Activated T-cell treated with anti-CD3 and anti-CD28 coated beads for 24 hours (primary cell): ENCODE measurements at places on chromosomes 2 and 18.

DNA sequence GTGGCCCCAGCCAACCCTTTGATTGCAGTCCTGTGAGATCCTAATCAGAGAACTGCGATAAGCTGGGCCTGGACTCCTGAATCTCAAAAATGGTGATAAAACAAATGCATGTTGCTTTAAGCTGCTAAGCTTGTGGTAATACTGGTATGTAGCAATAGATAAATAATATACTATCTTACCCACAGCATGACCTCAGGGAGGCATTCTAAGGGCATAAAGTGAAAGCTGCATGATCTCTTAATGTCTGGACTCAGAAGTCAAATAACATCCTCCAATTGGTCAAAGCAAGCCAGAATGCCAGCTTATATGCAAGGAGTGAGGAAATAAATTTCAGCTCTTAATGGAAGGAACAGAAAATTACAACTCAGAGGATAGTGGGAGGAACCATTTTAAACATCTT, 246.1 kb downstream of the FSIP2 start:
- DNase-seq: no peak

DNA sequence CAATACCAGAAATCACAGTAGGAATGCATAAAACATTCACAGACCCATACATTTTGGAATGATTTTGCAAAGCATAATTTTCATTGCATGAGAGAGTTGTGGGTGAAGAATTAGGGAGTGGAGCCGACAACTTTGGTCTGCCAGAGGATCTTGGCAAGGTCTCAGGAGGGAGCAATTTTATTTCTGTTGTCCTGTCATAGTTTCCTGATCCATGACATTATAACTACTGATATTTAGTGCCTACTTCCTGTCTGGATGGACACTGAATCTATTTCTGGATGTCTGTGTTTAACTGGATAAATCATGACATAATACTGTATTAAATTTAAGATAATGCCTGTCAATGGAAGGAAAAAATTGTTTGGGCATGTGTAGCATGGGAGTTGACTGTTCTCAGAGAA, 2.4 kb downstream of the ITGA4 start:
- DNase-seq: no peak

DNA sequence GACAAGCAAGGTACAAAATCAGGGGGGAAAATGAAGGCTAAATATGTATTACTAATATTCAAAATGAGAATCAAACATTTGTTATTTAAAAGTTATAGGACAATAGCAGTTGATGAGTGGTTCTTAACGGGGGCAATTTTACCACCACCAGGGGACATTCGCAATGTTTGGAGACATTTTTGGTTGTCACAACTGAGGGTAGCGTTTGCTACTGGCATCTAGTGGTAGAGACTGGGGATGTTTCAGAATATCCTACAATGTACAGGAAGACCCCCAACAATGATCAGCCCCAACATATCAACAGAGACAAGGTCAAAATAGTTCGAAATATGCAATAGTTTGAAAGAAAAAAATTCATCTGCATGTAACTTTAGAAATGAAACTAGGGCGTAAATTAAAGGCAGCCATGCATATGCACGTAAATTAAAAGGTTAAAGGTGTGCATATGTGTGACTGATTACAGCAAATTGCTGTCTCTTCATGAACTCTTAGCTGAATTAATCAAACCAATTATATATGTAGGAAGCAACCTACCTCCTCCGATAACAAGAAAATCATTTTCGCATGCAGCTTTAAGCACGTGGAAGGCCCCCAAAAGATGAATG, 61.2 kb upstream of the CUL3 start:
- DNase-seq: no peak

GRCh38 chr2:126707941-126708340, 52.0 kb downstream of the GYPC start:
- DNase-seq: no peak

- no peak for DNase-seq
Measured at GRCh38 chr2:170277951-170278350, 100.0 kb downstream of the MYO3B start.

DNA sequence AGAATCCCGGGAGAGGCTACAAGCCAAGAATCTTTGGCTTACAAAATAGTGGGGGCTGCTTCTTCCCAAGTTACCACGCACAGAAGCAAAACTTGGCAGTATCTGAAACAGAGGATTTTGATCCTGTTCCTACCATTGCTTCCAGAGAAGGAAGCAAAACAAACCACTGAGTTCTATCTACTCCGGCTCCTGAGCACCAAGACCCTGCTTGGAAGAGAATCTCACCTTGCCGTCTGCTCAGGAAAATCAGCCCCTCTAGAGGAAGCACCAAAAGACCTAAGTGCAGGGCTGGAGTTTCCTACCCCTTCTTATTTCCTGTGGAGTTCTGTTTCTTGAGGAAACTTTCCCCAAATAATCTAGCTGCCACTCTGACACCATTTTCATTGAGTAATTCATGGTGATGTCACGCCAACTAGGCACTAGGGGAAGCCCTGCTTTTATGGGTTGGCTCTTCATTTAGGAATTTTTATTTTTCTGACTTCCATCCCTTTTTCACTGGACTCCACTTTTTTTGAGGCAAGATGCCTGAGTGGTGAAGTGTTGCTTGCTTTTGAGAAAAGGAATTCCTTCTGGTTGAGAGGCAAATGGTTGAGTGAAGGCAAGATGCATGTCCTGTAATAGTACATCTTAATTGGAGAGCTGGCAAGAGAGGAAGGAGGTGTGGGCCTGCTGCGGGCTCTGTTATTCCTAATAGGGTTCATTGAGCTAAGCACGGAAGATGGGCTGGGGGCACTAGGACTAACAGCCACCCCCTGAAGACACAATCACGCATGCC, 36.8 kb upstream of the EML4 start:
- no peak for DNase-seq

GRCh38 chr18:8303151-8303755, 306.0 kb upstream of the RAB12 start:
- DNase-seq: no peak

DNA sequence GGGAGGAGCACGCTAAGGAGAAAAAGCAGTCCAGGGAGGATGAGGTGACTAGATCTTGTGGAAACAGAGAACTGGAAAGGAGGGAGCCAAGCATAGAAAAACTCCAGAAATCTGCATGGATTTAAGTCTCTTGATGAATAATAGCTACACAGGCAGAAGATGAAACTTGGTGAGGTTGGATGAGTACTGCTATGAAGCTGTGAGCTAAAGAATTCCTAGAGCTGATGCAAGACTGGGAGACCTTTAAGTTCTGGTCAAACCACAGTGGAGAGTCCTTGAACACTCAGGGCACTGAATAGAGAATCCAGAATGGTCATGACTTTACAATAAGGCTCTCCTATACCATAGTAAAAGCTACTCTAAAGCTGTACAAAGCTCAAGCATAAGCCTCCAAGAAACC, 18.4 kb upstream of the PIEZO2 start:
- no peak for DNase-seq

- no peak for DNase-seq
Measured at GRCh38 chr18:55743736-55744135, 155.7 kb upstream of the TCF4 start.

DNA sequence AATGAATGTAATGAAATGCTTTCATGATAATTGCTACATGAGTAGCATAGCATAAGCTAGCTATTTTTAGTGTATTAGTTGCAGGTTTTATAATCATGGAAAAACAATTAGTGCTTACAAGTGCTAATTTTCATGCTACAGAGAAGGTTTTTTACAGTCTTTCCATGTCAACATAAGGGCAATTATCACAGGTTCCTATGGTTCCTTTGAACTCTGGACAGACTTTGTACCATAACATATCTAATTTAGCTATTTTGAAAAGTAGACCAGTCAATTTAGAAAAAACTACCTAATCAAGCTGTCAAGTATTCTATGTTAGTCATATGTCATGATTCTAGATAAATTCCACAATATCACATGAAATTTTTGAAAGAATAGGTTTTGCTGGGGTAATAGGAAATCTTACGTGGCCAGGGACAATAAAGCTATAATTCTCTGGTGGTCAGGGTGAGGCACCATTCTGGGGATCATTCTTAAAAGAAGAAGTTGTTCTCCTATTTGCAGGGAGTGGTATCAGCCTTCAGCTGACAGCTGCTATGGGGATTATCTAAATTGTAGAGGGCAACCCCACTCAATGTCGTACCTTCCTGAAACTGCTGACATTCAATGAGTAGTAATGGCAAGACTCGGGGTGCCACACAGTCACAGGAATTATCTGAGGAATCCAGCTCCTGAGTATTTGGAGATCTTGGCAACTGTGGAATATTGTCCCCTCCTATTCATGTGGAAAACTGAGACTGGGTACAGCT, 724.0 kb upstream of the LINC00305 start:
- no peak for DNase-seq

GRCh38 chr2:1937066-1937465, 192.8 kb upstream of the PXDN start:
- DNase-seq: no peak

GRCh38 chr2:30732876-30733275, 74.4 kb downstream of the CAPN13 start:
- DNase-seq: no peak

DNA sequence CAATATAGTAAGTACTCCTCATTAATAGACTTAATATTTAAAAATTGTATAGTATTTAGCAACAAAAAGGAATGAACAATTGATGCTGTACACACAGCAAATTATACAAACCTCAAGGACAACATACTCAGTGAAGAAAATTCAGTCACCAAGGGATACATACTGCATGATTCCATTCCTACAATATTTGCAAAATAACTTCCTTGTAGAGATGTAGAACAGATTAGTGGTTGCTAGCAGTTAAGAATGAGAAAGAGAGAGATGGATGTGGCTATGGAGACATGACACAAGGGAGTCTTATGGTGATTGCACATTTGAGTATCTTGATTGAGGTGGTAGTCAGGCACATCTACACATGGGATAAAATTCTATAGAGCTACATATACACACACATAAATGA, 26.0 kb downstream of the COL3A1 start:
- no peak for DNase-seq

DNA sequence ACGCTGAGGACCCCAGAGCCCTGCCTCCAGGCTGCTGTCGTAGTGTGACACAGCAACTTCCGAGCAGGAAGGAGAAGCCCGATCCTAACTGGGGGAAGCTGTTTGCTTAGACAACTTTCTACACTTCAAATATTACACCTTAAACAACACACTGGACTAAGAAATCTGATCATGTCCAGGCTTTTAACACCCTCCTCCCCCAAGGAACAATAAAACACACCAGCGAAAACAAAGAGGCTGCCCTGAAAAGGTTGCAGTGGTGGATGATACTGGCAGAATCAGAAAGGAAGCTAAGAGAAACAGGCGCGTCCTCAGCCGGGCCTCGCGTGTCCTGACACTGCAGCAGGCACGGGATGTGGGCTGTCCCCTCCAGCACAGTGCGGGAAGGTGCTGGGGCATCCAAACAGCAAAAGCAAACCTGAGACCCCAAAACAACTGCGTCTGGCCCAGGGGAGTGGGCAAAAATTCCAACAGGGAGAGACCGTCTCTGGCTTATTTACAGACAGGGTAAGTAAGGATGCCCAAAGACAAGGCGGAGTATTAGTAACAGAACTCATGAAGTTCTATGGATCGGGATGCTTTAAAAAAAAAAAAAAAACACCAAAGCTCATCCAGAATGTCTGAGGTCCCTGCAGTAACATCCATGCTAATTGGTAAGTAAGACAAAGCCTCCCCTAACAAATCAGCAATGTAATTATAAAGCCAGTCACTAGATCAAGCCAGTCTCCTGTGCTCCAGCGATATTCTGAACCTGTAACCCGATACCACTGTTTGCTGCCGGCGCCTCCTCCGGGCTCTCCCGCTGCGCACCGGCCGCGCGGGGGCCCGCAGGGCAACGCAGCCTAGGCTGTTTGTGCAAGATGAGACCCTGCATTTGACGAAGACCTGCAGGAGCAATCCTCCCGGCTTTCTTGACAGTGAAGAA, 9.0 kb downstream of the SERTAD2 start:
- DNase-seq: peak; percentile 41

DNA sequence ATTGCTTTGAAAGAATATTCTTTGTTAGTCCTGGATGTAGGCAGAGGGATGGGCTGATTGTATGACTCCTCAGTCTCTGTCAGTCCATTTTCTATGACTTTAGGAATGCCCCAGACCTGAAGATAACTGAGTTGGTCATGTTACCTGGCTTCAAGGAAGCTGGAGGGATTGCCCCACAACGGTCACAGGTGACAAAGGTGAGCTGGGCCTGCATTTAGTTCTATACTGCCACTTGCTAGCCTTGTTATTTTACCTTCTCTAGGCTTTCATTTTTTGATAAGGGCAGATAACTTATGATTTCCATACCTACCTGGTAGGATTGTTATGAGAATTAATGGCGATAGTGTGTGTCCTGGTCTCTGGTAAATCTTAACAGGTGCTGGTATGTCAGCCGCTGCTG, 260.1 kb downstream of the PRKCE start:
- no peak for DNase-seq

DNA sequence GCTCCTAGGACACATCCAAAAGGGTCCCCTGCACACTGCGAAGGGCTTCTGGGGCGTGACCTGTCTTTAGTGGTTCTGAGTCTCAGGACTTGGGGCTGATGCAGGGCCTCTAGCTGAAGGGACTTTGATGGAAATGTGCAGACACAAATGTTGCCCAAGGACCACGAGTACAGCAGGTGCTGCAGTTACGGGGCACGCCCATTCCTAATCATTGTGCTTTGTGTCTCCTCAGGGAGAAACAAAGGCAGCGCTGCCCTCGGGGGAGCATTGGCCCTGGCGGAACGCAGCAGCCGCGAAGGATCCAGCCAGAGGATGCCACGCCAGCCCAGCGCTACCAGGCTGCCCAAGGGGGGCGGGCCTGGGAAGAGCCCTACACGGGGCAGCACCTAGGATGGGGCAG, 8.0 kb downstream of the TUBA3E start:
- DNase-seq: no peak

GRCh38 chr2:54853616-54854310, 130.3 kb downstream of the EML6 start:
- DNase-seq: no peak

DNA sequence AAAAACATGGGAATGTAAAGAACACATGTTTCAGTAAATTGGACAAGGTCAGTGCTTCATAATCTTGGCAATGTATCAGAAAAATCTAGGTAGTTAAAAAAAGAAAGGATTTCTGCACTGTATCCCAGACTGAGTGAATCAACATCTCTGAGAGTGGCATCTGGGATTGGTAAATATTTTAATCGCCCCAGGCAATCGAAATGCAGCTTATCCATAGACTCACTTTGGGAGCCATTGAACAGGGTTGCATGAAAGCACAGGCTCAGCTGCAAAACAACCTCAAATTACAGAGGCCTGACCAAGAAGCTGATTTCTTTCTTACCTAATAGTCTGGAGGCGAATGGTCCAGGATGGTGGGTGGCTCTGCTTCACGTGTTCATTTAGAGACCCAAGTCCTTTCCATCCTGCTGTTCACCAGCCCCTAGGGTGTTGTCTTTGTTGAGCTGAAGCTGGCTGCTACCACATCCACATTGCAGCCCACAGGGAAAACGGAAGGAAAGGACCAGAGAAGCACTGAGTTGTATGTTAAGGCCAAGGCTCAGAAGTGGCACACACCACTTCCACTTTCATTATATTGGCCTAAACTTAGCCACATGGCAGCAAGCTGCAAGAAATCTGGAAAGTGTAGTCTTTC, 59.0 kb downstream of the MOGAT1 start:
- DNase-seq: no peak
